NCI-H460 (cell line): ENCODE measurements at places on chromosomes 4 and X.

- DNase-seq: no peak
These were observed 1027.6 kb upstream of the PRKX start for GRCh38 chrX:4741024-4741423.

- DNase-seq: no peak
These were observed 20.6 kb upstream of the CLDN24 start for GRCh38 chr4:183342541-183343533.

DNA sequence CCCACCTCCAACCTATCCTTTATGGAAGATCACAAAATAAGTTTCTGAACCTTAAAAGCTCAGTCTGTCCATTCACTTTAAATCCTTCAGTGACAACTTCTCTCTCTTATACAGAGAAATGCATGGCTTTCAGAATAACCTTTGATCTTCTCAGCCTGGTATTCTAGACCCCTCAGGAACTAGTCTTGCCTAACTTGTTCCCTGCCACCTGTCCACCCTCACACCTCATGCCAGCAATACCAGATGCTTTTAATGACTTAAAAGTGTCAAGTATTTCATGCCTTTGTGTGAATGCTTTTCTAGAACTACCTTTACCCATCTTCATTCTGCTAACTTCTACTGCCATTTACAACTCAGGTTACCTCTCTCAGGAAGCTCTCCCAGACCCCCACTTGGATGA lies 7.4 kb downstream of the EXOC1L start:
- DNase-seq: no peak

DNA sequence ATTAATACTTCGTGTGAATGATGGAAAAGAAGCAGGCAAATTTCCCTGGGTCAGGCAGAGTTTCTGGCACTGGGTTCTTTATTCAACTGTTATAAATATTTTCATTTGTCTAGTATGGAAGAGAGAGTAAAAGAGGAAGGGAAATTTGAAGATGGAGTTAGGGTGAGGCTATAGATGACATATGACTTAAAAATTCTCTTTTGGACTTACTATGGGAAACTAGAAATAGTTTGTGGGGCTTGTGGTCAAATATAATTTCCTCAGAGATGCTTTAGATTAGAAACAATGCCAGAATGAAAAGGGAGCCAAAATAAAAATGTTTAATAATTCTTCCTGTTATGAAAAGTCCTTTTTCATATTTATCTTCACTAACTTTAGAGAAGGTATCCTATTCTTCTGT lies 103.2 kb downstream of the GC start:
- DNase-seq: no peak

DNA sequence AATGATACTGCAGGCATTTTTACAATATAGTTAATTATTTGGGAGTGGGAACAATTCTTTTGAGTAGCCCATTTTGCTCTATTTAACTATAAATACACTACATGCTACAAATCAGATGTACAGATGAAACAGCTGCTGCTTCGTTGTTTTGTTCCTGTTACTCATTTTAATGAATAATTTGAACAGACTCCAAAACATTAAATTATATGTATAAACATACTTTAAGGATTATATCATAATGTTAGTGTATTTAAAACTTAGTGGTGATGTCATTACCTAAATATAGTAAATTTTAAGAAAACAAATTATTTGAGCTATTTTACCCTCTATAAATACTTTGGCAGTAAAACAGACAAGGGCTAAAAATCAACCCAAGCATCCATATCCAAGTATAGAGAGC lies 60.7 kb downstream of the GAB1 start:
- DNase-seq: no peak

DNA sequence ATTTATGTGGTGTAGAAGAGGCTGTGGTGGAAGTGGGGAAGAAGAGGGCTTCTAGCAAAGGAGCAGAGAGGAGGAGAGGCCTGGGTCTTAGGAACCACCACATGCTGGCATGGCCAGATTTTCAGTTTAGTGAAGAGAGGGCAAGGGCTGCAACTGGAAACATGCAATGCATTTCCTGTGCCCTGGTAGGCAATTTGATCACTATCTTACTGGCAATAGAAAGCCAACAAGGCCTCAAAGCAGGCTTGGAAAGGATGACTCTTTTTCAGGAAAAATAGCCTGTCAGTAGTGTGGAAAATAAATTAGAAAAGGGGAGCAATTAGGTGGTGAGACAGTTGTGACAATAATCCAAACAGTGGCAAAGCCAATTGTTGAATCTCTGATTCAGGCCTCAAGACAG lies 501.9 kb upstream of the ZFP42 start:
- no peak for DNase-seq

- no peak for DNase-seq
These were observed 25.9 kb downstream of the NOP14 start for GRCh38 chr4:2937146-2937857.

DNA sequence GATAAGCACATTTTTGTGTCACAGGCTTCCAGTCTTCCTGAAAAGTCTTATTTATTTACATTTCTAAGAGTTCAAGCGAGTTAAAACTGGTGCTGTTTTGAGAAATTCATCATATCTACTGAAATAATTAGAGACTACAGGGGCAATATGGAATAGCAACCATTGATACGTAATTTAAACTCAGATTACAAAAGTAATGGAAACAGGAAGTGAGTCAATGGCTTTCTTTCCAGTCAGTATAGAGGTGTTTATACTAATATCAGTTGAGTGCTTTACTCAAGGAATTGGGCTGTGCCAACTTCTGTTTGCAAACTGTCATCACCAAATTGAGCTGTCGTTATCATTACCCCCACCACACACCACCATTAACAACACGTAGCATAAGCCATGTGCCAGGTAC lies 222.7 kb downstream of the COL25A1 start:
- no peak for DNase-seq

GRCh38 chrX:29947225-29947624 lies 268.1 kb upstream of the MAGEB2 start:
- DNase-seq: no peak

DNA sequence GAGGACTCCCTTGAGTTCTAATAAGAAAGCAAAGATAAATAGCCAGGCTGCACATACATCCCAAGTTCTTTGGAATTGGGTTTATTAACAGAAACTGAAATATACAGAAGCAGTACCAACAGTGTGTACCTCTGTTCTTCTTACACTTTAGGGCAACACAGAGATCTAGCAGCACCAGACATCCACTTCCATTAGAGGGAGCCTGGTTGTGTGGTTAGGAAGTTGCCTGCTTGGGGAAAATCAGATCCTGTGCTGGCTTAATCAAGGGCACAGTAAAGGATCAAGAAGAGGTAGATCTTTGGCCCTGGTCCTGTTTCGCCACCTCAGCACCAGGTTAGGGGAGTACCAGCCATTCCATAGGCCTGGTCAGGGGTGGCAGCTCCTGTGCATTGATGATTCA lies 231.1 kb upstream of the ARHGAP24 start:
- no peak for DNase-seq

DNA sequence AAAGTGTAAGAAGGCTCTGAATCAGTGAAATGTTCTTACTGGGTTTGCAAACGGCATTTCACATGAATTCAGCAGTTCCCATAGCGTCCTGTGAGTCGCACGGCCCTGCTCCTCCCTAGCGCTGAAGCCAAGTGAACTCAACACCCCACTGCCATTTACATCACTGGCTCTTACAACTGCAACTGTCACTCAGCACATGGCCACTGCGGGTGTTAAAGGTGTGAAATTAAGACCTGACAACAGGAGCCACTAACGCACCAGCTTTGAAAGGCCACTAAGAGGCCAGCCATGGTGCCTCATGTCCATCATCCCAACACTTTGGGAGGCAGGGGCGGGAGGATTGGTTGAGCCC lies 31.7 kb downstream of the RNF212 start:
- DNase-seq: peak; percentile 93

GRCh38 chrX:137426695-137427425 lies 139.1 kb upstream of the ZIC3 start:
- DNase-seq: no peak

DNA sequence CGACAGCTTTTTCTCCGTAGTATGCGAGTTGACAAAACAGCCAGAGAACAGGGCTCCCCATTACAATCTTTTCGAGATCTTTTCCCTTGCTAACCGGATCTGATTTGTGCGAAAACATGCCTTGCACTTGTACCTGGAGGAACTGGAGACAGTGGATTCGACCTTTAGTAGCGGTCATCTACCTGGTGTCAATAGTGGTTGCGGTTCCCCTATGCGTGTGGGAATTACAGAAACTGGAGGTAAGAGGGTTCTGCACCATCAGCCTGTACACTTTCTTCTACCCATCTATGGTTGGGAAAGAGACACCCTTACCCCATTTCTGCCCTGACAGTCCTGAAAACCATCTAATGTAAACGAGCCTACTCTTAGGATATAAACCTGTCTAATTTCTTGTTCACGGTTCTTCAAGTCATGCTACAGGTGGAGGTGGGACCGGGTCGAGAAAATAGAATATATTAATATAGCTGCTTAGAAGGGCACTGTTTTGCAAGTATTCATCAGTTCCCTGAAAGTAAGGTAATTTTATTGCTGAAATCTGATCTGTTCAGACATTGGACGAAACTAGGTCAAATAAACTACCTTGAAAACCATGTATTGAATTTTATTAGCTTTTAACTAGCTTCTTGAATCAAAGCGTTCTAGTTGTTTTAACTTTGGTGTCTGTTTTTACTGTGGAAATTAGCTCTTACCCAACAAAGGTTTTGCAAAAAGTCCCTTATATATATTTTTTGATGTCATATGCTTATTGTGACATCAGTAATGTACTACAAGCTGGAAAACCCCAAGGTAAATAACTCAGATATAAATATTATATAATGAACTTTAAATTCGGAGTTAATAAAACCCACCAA lies 869 bp downstream of the TMEM184C start:
- DNase-seq: no peak

- no peak for DNase-seq
These were observed 180.7 kb upstream of the MXRA5 start for GRCh38 chrX:3527166-3527565.

DNA sequence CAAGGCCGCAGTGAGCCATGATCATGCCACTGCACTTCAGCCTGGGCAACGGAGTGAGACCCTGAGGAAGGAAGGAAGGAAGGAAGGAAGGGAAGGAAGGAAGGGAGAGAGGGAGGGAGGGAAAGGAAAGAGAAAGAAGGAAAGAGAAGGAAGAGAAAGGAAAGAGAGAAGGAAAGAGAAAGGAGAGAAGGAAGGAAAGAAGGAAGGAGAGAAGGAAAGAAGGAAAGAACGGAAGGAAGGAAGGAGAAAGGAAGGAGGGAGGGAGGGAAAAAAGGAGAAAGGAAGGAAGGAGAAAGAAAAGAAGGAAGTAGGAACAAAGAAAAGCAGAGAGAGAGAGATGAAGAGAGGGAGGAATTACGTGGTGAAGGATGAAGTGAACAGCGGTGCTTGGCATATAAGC lies 30.4 kb downstream of the PRPS1 start:
- DNase-seq: no peak

DNA sequence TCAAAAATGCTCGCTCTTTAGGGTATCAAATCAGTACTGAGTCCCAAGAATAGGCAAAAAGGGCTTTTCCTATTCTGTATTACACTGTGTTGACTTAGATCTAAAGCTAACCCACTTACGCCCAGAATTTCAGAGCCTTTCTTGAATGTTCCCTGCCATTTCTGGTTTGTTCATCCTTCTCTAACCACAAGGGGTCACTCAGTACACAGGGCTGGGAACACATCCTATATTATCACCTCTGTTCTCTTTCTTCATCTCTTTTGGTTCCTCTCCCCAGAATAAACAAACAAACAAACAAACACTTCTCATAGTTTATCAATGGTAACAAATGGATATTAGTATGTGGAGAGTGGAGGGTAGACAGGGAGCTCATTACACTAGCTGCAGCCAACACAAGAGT lies 25.5 kb upstream of the MORC4 start:
- peak; percentile 42 for DNase-seq

GRCh38 chr4:78131403-78131802 lies 74.3 kb downstream of the FRAS1 start:
- no peak for DNase-seq

DNA sequence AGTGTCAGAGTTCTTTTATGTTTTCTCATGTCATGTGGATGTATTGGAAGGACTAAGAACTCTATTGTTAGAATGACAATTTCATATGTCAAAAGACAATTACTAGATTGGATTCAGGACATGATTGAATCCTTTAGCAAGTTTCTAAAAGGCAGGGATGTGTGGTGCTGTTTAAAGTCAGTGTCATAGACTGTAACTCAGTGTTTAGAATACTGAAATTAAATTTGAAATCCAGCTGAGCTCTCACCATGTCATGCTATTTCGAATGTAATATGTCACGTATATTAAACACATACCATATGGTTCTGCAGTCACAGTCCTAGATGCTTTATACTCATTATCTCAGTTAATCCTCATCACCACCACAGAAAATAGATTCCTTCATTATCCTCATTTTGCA lies 7.8 kb downstream of the GUCY1B1 start:
- DNase-seq: no peak

DNA sequence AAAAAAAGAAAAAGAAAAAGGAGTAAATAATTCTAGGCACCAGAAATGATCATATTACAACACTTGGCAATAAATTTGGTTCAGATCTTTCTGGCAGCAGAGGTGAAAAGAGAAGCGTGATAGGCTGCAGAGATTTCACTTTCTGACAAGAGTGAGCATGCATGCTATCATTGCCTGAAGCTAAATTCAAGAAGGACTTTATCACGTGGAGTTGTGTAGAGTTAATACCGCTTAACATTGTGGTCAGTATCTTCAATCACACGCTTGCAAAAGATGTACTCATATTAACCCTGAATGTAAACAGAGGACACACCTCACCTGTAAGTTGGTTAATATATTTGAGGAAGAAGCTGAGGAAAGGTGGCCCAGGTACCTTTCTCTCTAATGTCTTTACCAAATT lies 31.4 kb upstream of the RBPJ start:
- no peak for DNase-seq

GRCh38 chr4:73895201-73896175 lies 26.3 kb downstream of the CXCL1 start:
- no peak for DNase-seq

GRCh38 chr4:133186210-133186609 lies 37.1 kb downstream of the PCDH10 start:
- DNase-seq: no peak
